ENCODE measurements at places on chromosomes 11 and 22.

DNA sequence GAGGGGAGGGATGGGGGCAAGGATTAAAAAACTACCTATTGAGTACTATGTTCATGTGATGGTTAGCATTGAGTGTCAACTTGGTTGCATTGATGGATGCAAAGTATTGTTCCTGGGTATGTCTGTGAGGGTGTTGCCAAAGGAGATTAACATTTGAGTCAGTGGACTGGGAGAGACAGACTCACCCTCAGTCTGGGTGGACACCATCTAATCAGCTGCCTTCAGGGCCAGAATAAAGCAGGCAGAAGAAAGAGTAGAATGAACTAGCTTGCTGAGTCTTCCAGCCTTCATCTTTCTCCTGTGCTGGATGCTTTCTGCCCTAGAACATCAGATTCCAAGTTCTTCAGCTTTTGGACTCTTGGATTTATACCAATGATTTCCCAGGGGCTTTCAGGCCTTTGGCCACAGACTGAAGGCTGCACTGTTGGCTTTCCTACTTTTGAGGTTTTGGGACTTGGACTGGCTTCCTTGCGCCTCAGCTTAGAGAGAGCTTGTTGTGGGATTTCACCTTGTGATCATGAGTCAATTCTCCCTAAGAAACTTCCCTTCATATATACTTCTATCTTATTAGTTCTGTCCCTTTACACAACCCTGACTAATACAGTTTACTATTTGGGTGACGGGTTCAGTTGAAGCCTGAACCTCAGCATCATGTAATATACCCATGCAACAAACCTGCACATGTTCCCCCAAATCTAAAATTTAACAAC is 70.2 kb downstream of the MTNR1B start:
- no peak for DNase-seq

DNA sequence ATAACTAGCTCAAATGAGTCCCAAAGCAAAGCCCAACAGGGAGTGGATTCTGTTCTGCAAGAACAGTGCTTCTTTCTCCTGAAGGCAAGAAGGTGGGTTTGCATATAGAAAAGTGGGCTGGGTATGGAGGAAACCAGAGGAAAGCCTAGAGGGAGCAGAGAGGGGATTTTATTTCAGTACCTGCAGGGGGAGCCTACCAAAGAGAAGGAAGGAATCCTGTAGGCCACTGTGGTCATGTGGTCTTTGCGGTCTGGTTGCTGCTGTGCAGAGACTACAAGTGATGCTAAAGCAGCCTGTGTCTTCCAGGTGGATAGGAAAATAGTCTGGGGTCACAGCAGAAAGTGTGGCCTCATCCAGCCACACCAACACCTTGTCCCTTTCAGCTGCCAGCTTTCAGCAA is 33.2 kb upstream of the ZBTB16 start:
- DNase-seq, result no peak

- no peak for DNase-seq
Observed at GRCh38 chr11:20256925-20257324, 96.7 kb upstream of the DBX1 start.

DNA sequence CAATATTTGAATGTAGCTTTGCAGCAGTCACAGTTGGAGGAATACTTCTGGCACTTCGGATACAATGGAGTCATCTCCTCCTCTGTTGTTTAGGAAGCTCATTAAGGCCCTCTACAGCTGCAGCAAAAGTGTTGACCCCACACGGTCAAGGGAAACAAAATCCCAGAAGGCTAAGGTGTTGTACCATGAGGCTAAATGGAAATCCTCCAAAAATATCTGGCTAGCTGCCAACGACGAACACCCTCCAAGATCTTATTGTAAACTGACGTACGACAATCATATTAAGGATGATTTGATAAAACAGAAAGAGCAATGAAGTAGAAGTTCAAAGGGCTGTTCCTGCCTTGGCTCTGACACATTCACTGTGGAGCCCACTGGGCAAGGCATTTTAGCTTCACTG is 4.0 kb downstream of the POGLUT3 start:
- no peak for DNase-seq

GRCh38 chr11:68751331-68751856 is at the start of gene TESMIN:
Gene TESMIN, minus strand, starts transcription at chr11:68751520. Its CDS starts 860 bp downstream, at chr11:68750660.
- DNase-seq, result no peak

GRCh38 chr11:131899950-131900580 is 529.6 kb downstream of the NTM start:
- no peak for DNase-seq

Data from smooth muscle cell of the brain vasculature (primary cell).